ENCODE measurements at places on chromosomes 2 and 18.
A peak's percentile ranks its signal among the peaks of the same experiment; 100 is the strongest.

DNA sequence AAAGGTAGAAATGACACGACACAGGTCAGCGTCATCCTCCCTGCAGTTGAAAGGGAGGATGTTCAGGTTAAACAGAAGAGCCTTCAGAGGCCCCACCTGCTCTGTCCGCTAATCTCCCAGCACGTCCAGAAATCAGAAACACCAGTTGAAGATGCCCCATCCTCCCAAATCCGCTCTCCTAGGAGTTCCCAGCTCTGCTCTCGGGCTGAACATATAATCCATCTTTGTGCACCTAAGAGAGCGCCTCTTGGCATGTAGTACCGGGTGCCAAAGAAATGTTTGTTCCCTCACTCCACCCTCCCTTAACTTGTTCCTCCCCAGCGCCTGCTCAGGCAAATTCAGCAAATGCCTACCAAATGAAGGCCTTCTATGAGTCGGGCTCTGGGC lies 145.2 kb upstream of the SMAD2 start:
- DNase-seq, result no peak

- no peak for DNase-seq
Measured at GRCh38 chr2:33287507-33288005, 188.9 kb upstream of the RASGRP3 start.

DNA sequence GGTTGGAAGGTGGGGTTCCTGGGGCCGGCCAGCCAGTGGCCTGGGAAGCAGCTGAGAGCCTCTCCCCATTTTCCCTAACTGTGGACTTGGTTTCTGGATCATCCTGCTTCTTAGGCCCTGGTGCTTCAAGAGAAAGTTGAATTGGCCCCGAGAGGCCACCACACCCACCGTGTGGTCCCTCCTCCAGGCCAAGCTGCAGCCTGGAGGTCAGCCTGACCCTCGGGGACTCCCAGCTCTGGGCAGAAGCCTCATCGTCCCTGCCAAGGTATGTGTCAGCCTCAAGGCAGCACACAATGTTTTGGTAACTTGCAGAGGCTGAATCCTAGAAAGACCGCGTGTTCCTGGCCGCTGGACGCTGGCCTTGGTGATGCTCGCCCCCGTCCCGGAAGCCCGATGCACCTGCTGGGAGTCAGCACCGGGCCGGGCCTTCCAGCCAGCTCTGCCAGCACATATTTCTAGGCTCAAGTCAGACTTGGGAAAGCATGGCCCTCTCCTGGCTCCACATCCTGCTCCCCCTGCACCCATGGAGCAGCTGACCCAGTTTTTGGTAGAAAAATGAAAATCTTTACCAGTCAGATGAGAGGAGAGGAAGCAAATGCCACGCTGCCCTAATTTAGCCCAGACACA lies 72.6 kb downstream of the ACTR2 start:
- no peak for DNase-seq

DNA sequence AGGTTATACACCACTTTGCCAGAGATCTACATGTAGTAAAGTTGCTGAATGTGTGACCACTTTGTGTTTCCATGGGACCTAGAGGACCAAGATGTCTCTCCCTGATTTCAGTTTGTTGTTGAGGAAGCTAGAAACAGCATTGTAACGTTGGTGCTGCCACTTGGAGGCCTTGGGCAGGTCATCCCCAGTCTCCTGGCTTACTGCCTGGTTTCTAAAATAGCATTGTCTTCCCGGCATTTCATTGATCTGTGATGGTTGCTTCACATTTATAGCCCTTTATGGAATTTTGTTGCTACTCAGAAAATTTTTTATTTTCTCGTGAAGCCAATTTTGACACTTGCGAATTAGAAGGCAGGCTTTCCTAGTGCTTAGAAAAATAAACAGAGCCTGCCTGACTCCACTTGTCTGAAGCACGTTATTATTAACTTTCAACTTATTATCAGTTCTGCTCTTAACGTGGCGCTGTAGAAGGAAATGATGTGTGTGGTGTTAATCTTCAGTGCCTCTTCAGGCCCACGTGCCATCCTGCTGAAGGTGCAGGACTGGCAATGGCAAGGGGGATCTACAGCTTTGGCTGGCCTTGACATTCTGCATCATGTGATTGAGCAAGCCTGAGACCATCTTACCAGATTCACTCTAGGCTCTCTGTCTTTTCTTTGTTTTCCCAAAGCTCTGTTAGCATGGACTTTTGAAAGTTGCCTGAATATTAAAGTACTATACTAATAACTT lies 59.9 kb downstream of the INPP4A start:
- no peak for DNase-seq

GRCh38 chr2:41736105-41736567 lies 311.7 kb upstream of the PKDCC start:
- no peak for DNase-seq

DNA sequence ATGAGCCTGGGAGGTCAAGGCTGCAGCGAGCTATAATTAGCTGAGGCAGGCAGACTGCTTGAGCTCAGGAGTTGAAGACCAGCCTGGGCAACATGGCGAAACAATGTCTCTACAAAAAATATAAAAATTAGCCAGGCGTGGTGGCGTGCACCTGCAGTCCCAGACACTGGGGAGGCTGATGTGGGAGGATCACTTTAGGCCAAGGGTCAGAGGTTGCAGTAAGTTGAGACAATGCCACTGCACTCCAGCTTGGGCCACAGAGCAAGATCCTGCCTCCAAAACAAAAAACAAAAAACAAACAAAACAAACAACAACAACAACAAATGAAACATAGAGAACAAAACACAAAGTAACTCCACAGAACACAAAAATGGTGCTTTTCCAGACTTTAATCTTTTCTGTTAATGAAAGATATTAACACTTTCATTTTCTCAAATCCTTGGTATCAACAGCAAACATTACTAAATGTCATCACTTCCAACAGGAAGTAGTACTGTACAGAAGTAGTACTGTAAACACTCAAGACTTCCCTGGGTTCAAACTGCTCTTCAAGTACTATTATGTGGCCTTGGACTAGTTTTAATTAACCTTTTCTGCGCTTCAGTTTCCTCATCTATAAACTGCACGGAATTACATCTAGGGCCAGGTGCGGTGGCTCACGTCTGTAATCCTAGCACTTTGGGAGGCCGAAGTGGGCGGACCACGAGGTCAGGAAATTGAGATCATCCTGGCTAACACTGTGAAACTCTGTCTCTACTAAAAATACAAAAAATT lies 27.9 kb downstream of the PUM2 start:
- DNase-seq, result no peak

DNA sequence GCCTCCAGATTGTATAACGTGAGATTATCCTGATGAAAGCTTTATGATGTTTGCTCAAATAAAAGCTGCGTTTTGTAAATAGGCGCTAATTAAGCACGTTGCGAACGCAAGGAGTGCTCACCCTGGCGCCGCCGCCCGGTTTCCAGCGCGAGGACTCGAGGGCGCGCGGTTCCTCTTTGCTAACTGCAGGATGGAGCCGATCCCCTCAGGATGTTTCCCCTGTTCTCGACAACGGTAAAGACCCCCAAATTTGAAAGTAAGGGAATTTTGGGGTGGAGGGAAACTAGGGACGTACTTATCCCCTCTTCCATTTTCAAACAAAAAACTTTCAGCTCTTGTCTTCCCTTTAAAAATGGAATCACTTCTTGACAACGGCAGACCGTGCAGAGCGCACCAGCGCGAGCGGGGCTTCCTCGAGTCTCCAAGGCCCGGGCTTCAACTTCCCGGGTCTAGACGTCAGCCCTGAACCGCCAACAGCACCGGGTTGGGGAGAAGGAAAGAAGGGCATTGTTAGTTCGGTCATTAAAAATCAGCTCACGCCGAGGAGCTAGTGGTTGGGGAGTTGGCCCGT lies 1.1 kb upstream of the GBX2 start:
- peak; percentile 44 for DNase-seq

DNA sequence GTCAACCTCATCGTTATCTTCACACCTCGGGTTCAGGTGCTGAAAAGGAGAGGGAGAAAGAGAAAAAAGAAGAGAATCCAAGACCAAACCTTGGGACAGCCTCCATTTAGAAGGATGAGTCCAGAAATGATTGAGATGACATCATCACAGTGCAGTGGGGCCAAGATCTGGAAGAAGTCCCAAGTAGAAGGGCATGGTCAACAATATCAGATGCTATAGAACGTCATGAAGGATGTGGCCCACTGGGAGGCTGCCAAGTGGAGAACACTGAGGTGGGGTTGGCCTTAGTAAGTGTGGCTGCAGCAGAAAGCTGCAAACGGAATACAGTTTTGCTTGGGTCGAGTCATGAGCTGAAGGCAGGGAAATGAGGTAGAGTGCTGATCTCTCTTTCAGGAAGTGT lies 91.1 kb upstream of the FZD7 start:
- DNase-seq, result no peak

DNA sequence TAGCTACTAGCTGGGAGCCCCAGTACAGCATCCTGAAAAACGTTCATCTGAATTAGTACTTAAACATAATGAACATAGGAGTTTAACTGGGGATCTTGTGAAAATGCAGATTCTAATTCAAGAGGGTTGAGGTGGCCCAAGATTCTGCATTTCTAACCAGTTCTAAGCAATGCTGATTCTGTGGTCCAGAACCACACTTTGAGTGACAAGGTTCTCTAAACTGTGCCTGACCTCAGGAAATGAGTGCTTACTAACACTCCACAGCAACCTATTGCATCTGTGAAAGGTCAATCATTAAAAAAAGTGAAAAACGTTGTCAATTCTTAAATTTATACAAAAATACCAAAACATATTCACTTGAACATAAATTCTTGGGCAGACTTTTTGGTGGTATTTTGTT lies 157.1 kb upstream of the ZFP36L2 start:
- DNase-seq, result no peak

DNA sequence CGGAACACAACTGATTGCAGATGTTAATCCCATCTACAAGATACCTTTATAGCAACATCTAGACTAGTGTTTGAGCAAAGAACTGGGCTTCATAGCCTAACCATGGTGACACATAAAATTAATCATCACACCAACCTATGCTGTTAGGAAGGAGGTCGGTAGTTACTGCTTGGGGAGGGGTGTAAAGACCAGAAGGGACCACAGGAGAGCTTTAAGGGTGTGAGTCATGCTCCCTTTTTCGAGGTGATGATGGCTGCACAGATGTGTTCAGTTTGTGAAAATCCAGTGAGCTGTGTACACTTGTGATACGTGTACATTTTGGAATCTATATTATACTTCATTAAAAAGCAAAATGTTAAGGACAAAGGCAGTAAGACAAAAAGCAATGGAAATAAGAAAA lies 4.6 kb upstream of the SEH1L start:
- no peak for DNase-seq

DNA sequence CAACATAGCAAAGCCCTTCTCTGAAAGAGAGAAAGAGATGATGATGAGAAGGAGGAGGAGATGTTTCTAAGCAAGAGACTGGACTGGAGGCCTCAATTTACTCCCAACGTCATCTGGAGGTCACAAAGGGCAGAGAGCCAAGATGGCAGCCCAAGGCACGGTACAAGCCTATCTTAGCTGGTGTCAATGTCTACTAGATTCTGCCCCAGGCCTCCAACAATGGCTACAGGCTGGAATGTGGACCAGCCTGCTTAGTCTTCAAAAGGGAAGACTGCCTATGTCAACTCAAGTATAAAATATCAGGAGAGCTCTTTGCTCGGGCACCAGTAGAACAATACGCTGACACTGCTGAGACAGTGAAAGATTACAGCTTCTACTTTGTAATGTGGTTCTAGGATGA lies 6.7 kb upstream of the SLC4A5 start:
- no peak for DNase-seq

- DNase-seq, result no peak
Measured at GRCh38 chr18:68865021-68865420, 67.1 kb downstream of the CCDC102B start.

DNA sequence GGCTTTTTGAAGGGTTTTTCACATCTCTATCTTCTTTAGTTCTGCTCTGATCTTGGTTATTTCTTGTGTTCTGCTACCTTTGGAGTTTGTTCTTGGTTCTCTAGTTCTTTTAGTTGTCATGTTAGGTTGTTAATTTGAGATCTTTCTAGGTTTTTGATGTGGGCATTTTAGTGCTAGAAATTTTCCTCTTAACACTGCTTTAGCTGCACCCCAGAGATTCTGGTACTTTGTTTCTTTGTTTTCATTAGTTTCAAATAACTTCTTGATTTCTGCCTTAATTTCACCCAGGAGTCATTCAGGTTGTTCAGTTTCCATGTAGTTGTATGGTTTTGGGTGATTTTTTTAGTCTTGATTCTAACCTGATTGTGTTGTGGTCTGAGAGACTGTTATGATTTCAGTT lies 34.7 kb downstream of the AGPS start:
- DNase-seq, result no peak

GRCh38 chr18:37710726-37711125 lies 145.1 kb upstream of the CELF4 start:
- no peak for DNase-seq

DNA sequence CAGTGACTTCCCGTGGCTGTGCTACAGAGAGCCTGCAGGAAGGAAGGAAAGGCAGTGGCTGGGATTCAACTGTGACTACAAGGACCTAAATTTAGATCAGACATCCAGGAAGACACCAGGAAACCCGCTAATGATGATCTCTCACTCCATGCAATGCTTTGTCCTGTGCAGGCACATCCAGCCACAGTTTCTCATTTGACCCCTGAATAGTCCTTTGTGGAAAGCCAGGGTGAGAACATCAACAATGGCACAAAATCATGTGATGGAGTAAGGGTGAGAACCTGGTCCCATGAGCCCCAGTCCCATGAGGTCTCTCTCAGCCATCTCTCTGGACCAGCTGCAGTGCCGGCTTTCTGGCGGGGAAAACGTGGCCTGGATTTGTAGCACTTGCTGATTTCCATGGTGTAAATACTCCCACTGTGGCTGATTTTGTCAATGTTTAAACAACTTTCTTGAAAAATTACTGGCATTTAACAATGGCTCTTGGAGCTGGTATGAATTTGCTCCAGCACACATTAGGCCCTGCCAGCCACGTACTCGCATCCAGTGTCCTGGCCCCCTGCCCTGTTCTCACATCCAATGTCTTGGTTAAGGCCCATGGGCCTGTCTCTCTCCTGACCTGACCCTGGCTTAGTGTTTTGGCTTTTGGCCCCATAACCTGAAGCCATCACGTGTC lies 159.0 kb upstream of the HAAO start:
- DNase-seq, result no peak

- DNase-seq, result peak; percentile 61
Measured at GRCh38 chr2:116935097-116935814, 879.2 kb upstream of the DDX18 start.

GRCh38 chr18:23635283-23636070 lies 27.2 kb downstream of the ANKRD29 start:
- DNase-seq, result no peak

- DNase-seq, result peak; percentile 76
Measured at GRCh38 chr2:19574778-19575260, 216.4 kb upstream of the OSR1 start.

DNA sequence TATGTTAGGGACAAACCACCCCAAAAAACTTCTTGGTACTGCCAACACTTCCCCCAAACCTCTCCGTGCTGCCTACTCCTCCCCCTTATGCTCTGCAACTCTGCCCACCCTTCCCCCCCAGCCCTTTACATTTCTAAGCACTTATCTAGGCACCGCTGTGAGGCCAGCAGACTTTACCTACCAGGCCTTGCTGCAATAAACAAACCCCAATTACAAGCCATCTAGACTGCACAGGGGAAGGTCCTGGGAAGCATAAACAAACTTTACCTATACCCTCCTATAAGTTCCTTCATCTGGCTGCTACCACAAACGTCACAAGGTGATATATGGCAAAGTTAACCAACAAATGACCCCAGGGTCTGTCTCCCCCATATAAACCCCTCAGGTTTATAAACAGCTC lies 259.4 kb upstream of the GULP1 start:
- no peak for DNase-seq
